ENCODE measurements at places on chromosomes 7 and 10. TPM values are rescaled to one million over a fixed set of nuclear protein-coding genes. Genes with fewer than 3 reads are reported as not detected.

Gene FRMD4A
- 21.1 TPM for total RNA-seq

Gene CAMK2B
- 2.2 TPM for total RNA-seq

Gene OR2A5
- total RNA-seq: not detected

Gene HHEX
- 0.54 TPM for total RNA-seq

Gene CPED1
- total RNA-seq: 21.5 TPM

Gene CPA2
- not detected for total RNA-seq

Gene CDK14
- not detected for total RNA-seq

Gene MMRN2
- 9.7 TPM for total RNA-seq

Gene VGF
- total RNA-seq: 148 TPM

Gene LIPJ
- total RNA-seq: not detected

Gene ADAM22
- 3.9 TPM for total RNA-seq

Gene IRF5
- total RNA-seq: not detected

Gene RASSF4
- total RNA-seq: 0.98 TPM

Gene MICU1
- total RNA-seq: 57.0 TPM

Gene CFAP70
- total RNA-seq: 0.78 TPM

Gene LIPF
- total RNA-seq: not detected

Gene GRM3
- total RNA-seq: not detected

Gene EGR2
- total RNA-seq: not detected

Gene ST8SIA6
- 0.64 TPM for total RNA-seq

Gene STOX1
- 1.5 TPM for total RNA-seq

Data from G401 (cell line).